ENCODE measurements at places on chromosomes 2 and 18. TPM values are rescaled to one million over a fixed set of nuclear protein-coding genes. Genes with fewer than 3 reads are reported as not detected.
A peak's percentile ranks its signal among the peaks of the same experiment; 100 is the strongest.

GRCh38 chr18:75226286-75226955 lies 15.8 kb downstream of the TSHZ1 start:
- H3K27me3 ChIP-seq = no peaks in the 10 kb centered on the region
- H3K4me3 ChIP-seq = no peak overlapping the region
- H3K27ac ChIP-seq = no peak overlapping the region
- peaks cover 28% of the 10 kb centered on the region for H3K4me1 ChIP-seq
- H3K36me3 ChIP-seq = no peaks in the 10 kb centered on the region
- DNase-seq = no peak

The HJURP gene
- not detected for total RNA-seq

- no peak overlapping the region for H3K27ac ChIP-seq
- no peaks in the 10 kb centered on the region for H3K4me1 ChIP-seq
- DNase-seq = no peak
- no peaks in the 10 kb centered on the region for H3K27me3 ChIP-seq
Observed at GRCh38 chr2:109006971-109007370, 18.0 kb upstream of the EDAR start.

The CCDC178 gene
- total RNA-seq = 9.9 TPM

GRCh38 chr18:66555585-66555984 lies 48.3 kb downstream of the CDH19 start:
- H3K27ac ChIP-seq = no peak overlapping the region
- DNase-seq = no peak
- no peaks in the 10 kb centered on the region for H3K27me3 ChIP-seq
- H3K4me1 ChIP-seq = no peaks in the 10 kb centered on the region

The COL5A2 gene
- 24.1 TPM for total RNA-seq

DNA sequence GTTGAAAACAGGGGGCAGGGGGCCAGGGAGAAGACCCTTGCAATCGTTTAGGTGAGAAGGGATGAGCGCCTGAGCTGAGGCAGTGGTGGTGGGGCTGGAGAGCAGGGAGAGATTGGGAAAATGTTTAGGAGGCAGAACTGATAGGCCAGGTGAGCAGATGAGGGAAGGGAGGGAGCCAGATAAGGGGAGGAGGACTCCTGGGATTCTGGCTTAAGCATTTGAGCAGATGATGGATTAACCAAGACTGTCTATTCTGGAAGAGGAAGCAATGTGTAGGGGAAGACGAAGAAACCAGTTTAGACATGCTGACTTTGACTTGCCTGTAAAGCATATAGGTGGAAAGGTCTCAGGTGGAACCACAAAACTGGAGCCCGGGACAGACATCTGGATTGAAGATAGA lies 49.9 kb upstream of the ASPRV1 start:
- H3K27ac ChIP-seq = no peak overlapping the region
- no peaks in the 10 kb centered on the region for H3K36me3 ChIP-seq
- H3K27me3 ChIP-seq = no peaks in the 10 kb centered on the region

DNA sequence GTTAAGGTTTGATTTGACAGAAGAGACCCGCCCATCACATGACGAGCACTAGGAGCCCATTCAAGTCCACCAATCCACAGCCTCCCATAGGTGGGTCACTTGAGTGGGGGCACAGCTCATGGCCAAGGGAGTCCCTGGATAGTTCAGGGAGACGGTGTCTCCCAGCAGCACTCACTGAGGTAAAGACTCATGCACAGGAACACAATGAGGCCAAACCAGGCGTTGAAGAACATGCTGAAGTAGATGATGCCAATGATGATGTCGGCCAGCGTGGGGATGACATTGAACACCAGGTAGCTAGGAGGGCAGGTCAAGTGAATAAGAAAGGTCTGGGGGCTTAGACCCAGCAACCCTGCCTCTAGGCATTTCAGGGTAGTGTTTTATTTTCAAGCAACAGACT lies 4.0 kb downstream of the ABCB6 start:
- H3K27ac ChIP-seq = no peak overlapping the region
- no peaks in the 10 kb centered on the region for H3K36me3 ChIP-seq
- H3K27me3 ChIP-seq = no peaks in the 10 kb centered on the region
- H3K4me1 ChIP-seq = peaks cover 28% of the 10 kb centered on the region
- H3K4me3 ChIP-seq = no peak overlapping the region

The TTC32 gene
- total RNA-seq = 9.3 TPM

The STON1 gene
- total RNA-seq = 9.1 TPM

DNA sequence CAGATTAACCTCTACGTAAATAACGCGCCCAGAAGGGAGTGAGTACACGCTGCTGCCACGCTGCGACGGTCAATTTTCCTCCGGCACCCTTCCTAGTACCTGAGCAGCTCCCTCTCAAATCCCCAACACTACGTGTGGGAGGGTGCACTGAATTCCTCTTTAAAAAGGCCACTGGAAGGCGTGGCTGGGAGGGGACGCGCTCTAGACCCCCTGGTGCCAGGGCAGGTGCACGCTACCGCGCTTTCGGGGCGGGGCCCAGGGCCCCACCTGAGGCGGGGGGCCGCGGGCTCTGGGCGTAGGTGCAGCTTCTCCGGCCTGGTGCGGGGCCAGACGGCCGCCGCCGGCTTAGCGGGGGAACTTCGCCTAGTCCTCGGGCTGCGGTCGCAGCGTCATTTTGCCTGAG lies 668 bp upstream of the ANKRD12 start:
- H3K36me3 ChIP-seq = no peaks in the 10 kb centered on the region
- H3K27me3 ChIP-seq = no peaks in the 10 kb centered on the region
- peak overlapping the region; percentile 24 for H3K4me3 ChIP-seq
- H3K27ac ChIP-seq = peak overlapping the region; percentile 98
- H3K4me1 ChIP-seq = peaks cover 45% of the 10 kb centered on the region

- H3K4me1 ChIP-seq = no peaks in the 10 kb centered on the region
- no peak for DNase-seq
- no peak overlapping the region for H3K27ac ChIP-seq
- H3K36me3 ChIP-seq = peaks cover 16% of the 10 kb centered on the region
Observed at GRCh38 chr2:47002480-47003381, 87.1 kb upstream of the MCFD2 start.

GRCh38 chr2:101473911-101474701 lies 806 bp downstream of the RFX8 start:
- H3K4me1 ChIP-seq = peaks cover 10% of the 10 kb centered on the region
- H3K27ac ChIP-seq = no peak overlapping the region

The LRRC30 gene
- total RNA-seq = not detected

- H3K4me1 ChIP-seq = no peaks in the 10 kb centered on the region
- H3K4me3 ChIP-seq = no peak overlapping the region
- DNase-seq = no peak
- no peaks in the 10 kb centered on the region for H3K27me3 ChIP-seq
- H3K36me3 ChIP-seq = no peaks in the 10 kb centered on the region
Observed at GRCh38 chr2:181255651-181256050, 201.5 kb upstream of the ITGA4 start.
